ENCODE measurements at places on chromosomes 3 and 15.

DNA sequence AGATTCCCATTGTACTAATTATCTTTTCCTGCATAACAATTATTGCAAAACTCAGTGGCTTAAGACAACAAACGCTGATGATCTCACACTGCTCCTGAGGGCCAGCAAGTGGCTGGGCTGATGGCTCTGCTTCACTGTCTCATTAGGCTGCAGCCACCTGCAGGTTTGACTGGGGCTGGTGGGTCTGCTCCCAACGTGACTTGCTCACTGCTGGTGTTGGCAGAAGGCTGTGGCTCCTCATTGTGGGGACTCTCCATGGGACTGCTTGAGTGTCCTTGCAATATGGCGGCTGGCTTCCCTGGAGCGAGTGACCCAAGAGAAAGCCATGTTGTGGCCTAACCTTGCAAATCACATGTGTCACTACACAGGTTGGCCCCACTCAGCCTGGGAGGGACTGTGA, 71.1 kb downstream of the PLXNA1 start:
- no peak for DNase-seq

DNA sequence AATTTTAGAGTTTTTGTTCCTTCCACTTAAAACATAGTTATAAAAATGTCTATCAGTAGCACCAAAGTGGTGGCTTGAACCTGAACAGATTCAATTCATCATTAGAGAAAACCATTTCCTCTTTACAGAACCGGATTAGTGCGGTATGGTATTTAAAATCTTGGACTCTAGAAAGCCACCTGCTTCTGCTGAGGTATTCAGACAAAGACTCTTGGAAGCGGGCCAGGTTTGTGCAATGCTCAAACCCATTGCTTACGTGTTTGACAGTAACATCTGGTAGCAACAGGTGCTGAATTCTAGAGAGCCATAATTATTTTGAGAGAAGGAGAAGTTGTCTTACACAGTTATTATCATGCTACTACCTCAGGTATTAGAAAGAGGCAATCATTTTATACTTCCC, 290.5 kb downstream of the NAALADL2 start:
- no peak for DNase-seq

DNA sequence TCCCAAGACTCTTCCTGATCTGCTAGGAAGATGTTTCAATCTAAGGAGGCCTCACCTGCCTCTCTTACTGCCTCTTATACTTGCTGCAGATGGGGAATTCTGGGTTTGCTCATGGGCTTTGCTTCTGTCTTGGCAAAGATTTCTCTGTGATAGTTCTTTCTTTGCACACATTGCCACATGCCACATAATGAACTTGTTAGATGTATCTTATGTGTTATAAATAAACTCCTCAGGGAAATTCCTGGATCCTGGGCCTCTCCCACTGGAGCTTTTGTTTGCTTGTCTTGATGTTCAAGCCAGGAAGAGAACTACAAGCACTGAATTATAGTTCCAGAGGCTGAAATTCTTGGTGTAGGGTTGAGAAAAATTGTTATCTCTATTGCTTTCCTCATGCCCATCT, 12.2 kb downstream of the RTP1 start:
- peak; percentile 34 for DNase-seq

DNA sequence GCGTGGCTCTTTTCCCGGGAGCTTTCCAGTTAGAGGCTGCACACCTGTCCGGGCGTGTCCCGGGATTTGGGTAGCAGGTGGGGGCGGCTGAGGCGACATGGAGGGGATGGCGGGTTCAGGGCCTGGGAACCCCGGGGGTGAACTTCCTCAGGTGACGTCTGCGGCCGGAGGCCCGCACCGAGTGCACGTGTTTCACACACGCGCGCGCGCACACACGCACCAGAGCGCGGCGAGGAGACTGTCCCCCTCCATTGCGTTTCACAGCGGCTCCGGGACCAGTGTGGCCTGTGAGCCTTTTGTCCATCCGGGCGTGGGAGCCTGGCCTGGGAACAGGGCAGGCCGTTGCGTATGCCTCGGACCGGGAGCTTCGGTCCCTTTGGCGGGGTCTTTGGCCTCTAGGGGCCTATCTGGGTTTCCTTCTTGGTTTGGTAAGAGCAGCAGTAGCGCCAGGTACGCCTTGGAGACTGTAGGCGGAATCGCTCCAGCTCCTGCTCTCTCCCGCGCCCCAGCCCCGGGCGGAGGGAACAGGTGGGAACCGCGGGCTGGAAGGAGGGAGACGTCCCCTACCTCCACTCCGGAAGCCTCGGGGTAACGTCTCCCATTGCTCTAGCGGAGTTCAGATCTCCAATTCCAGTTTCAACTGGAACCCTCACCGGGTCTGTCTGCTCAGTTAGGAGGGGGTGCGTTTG, 220.0 kb downstream of the MEIS2 start:
- DNase-seq, result no peak

DNA sequence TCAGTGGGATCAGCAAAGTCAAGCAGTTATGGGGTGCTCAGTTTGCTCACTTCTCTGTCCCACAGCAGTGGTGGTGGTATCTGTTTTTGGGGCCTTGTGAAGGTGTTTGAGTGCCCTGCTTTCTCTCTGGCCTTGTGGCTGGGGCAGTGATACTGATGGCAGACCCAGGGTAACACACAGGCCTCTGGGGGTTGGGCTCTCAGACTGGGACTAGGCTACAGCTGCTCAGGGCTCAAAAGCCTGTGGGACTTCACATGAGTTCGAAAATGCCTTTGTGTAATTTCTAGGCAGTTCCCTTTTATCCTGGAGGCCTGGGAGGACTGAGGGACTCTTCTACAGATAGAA, 75.3 kb downstream of the STXBP5L start:
- no peak for DNase-seq

DNA sequence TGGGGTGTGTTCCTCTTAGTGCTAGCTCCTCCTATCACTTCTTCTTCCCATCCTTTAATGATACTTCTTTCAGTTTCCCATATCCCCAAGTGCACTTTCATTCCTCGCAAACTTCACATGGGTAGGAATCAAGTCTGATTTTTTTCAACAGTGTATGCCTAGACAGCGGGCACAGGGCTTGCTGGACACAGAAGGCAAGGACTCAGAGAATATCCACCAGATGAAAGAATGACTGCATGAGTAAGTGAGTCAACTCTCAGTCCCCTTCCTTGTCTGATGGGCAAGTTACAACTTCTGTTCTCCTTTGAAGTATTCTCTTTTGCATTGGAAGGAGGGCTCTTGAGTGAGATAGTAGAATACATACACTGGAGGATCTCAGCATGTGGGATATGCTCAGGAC, 3.1 kb upstream of the SQOR start:
- DNase-seq, result peak; percentile 69

- DNase-seq, result no peak
Measured at GRCh38 chr3:38610934-38611333, 38.6 kb downstream of the SCN5A start.

- DNase-seq, result no peak
Measured at GRCh38 chr3:172066880-172067796, 27.8 kb downstream of the FNDC3B start.

- DNase-seq, result no peak
Measured at GRCh38 chr3:19970327-19970726, 23.4 kb downstream of the RAB5A start.

GRCh38 chr3:186705882-186706780, 11.0 kb upstream of the KNG1 start:
- DNase-seq, result no peak

GRCh38 chr3:162041622-162042021, 545.0 kb downstream of the OTOL1 start:
- DNase-seq, result no peak

GRCh38 chr3:27456554-27456953, 27.6 kb downstream of the SLC4A7 start:
- DNase-seq, result peak; percentile 34

- DNase-seq, result no peak
Measured at GRCh38 chr3:158369279-158369678, 201.7 kb upstream of the MLF1 start.

DNA sequence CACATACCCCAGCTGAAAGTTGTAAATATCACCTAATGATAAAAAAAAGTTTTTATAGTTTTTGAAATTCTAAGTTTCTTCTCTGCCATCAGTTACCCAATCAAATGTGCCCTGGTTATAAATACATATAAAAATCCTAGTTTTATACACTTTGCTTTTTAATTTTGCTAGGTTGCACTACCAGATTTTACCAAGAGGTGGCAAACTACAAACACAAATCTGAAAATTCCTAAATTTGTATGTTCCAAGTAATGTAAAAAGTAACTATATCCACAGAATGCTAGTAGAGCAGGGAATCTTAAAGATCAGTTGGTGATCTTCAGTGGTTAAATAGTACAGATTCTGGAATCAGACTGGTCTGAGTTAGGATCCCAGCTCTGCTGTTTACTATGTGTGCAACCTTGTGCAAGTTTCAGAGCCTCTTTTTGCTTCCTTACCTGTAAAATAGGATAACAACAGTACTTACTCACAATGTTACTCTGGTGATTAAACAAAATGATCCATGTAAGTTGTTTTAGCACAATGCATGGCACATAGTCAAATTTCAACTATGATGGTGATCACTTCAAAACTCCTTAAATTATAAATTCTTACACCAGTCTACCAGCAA, 11.0 kb downstream of the TRPM7 start:
- DNase-seq, result peak; percentile 53

DNA sequence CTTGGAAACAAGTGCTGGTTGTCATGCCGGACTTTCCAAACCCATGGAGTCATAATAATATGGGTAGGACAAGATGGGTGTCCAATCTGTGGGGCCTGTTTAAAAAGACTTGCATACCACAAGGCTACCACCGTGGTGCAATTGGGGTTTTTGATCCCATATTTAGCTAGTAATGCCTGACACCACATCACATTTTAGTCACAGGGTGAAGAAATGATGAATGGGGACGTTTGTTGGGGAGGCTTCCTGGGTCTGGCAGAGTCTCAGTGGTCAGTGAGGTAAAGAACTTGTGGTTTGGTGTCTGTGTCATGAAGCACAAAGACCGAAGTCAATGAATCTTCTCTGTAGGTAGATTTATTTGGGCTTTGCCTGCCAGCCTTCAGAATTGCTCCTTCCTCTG, 31.0 kb downstream of the P3H2 start:
- no peak for DNase-seq

DNA sequence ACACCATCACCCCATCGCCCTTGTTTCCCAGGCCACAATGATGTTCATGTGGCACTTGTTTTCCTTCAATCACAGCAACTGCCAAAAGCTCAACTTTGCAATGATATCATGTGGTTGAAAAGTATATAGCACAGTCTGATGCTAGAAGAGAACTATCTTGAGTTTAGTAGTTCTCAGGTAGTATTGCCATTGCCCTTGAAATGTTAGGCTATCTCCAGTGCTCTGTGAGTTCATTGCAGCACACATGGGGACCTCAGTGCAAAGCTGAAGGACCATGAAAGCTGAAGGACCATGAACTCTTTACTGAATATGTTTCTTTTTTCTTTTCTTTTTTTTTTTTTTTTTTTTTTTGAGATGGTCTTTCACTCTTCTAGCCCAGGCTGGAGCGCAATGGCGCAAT, 35.9 kb upstream of the SAMMSON start:
- DNase-seq, result no peak

GRCh38 chr3:126711121-126711760, 7.2 kb downstream of the CHCHD6 start:
- DNase-seq, result peak; percentile 78

DNA sequence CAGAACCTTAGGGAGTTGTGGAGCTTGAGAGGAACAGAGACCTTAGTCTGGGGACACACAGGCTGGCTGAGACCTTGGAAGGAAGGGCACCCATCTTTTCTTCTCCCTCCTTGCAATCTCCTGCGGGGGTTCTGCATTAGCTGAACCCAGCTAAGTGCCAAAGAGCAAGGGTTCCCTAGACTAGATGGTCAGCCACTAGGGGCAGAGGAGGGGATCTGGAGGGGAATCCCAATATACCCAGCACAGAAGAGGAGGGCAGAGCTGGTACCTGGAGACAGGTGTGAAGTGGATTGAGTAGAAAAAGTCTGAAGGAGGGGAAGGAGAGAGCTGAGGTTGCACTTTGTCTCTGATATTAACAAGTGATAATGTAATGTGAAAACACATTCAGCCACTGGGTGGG, 212.8 kb downstream of the ADAMTS9 start:
- no peak for DNase-seq

- DNase-seq, result no peak
Measured at GRCh38 chr3:177713928-177714900, 516.9 kb upstream of the TBL1XR1 start.

GRCh38 chr3:133058243-133058642, 20.1 kb downstream of the TMEM108 start:
- no peak for DNase-seq

DNA sequence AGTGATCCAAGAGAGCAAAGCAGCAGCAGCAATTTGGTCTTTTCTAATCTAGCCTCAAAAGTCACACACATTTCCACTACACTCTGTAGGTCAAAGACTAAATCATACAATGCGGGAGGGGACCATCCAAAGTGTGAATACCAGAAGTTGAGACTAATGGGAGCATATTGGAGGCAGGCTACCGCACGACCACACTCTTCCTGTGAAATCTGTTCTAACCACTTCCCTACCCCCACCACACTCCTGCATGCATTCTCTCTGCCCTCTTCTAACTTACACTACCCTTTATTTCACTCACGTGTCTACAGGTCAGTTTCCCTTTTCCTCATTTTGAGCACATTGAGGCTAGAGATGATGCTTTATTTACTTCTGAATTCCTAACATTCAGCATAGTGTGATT, 23.7 kb upstream of the PRTG start:
- no peak for DNase-seq

DNA sequence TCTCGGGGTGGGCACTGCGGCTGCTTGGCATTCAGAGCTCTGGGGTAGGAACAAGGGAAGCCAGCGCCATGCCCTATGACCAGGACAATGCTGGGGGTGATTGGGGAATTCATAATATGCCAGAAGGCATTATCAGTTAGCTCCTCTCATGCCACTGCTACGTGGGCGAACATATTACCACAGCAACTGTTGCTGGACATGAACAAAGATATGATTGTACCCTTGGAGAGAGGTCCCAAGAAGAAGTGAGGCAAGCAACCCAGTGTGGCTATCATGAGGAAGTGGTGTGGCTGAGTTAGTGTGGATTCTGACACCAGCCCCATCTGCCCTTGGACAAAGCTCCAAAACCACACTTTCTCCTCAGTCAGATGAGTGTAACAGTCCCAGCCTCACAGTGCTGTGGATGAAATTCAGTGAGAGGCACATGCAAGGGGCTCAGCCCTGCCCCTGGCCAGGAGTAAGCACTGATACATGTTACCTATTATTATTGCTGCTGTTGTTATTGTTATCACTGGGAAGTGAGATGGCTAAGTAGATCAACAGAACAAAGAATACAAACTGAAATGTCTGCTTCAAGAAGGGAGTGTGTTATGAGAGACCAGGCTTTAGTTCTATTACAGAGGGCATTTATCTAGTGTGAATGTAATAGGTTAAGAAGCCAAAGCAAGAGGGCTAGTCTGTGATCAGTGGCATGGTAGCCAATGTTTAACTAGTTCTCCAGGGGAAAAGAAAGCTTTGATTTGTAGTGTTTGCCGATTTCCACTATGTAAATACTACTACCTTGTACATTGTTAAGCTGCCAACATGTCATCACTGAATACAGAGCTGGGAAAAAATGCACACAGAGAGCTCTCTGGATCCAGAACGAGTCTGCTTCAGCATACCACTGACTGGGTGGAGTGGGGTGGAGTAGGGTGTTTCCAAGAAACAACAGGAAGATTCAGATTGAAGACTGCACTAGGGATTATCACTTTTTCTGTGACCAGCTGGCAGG, 222.3 kb upstream of the EIF1B start:
- DNase-seq, result peak; percentile 70
